ENCODE measurements at places on chromosomes 12 and 14.

DNA sequence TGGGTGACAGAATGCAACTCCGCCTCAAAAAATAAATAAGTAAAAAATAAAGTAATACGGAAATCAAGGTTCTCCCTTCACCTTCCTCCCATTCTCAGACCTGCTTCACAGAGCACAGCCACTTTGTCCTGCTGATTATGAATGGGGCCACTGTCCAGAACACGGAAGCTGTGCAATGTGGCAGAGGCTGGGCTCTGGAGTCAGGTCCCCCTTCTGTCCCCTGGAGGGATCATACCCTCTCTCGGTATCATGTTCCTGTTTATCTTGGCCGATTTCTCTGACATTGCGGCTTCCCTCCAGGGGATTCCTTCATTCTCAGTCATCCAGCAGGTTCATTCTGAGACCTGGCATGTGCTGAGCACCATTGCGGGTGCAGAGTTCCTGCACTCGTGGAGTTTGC, 11.3 kb downstream of the PPP2R5C start:
- DNase-seq: no peak

- DNase-seq: peak; percentile 4
Measured at GRCh38 chr12:70043490-70044138, 199.6 kb upstream of the CNOT2 start.

DNA sequence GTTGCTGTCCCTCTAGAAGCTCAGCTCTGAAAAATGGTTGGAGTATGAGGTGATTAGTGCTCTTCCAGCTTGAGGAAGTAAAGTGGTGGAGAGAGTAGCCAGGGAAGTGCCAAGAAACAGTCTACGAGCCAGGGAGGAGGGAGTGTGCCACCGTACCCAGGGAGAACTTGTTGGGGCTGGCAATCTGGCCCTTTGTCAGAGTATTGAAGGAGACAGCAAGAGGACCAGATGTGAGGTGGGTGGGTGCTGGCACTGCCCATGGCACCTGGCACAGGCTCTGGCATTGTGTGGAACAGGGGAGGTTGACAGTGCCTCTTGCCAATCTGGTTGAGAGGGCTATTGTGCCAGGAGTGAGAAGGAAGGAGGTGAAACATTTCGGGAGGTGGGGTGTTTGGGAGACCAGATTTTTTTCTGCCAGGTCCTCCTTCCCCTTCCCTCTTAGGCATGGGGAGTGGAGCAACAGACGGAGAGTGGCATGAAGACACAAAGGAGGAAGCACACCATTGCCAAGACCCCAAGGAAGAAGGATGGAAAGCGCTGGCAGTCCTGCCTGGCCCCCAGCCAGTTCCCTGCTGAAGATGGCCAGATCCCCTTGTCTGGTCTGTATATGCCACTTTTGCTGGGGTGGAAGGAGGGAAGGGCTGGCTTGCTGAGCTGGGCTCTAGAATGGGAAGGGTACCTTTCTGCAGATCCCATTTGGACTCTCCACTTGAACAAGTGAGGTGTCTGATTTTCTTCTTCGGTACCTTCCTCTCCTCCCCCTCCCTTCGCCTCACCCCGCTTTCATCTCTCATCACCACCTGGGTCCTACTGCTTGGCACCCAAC, 37.5 kb downstream of the ZFHX2 start:
- DNase-seq: peak; percentile 89

GRCh38 chr12:67047634-67048033, 221.5 kb upstream of the CAND1 start:
- no peak for DNase-seq

DNA sequence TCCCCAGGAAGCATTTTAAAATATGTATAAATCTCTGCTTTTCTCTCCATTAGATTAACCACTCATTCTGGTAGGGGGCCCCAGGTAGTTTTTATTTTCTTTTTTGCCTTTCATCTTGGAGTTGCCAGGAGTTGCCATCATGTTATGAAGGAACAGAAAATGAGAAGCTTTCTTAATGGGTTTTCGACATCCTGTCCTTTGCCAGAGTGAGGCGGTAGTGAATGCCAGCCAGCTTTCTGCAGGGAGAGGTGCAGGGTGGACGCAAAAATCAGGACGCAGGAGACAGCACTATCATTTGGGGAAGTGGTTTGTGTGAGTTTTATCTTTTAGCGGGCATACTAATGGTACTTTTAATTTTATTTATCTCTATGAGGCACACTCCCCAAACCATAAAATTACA, 1.7 kb downstream of the RASSF8 start:
- DNase-seq: no peak

DNA sequence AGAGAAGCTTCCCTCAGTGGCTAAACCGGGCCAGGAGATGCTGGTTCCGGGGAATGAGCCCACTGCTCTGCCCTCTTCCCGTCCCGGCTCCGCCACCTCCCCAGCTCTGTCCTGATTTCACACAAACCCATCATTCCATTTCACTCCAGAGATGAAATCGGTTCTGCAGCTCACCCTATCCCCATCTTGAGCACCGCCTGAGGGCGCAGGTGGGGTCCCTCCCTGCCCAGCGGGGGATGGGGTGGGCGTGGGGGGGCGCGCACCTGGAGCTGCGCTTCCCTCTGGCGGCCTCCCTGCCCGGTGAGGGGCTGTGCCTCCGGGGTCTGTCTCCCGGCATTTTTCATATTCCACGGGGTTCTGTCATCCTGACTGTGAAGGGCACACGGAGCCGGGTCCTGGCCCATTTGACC, 44.7 kb downstream of the NOC4L start:
- no peak for DNase-seq

DNA sequence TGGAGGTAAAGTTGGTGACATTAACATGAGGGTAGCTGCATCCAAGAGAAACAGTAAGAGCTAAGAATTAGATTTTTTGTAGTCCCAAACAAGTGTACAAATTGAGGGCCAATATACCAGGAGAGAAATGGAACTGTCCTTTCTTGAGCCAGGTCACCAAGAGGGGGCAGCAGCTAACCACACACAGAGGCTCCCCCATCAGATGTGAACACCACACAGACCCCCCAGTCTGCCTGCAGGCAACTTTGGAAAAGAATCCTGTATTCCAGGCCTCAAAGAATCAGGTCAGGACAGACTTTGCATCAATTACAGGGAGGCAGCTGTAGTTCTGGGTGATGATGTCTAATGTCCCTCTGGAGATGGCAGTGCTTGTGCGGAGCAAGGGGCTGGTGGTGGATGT, 77.9 kb downstream of the SPTB start:
- no peak for DNase-seq

GRCh38 chr14:94403312-94403932, 15.0 kb upstream of the SERPINA1 start:
- DNase-seq: no peak

GRCh38 chr12:104285740-104286515, 17.6 kb upstream of the EID3 start:
- no peak for DNase-seq

DNA sequence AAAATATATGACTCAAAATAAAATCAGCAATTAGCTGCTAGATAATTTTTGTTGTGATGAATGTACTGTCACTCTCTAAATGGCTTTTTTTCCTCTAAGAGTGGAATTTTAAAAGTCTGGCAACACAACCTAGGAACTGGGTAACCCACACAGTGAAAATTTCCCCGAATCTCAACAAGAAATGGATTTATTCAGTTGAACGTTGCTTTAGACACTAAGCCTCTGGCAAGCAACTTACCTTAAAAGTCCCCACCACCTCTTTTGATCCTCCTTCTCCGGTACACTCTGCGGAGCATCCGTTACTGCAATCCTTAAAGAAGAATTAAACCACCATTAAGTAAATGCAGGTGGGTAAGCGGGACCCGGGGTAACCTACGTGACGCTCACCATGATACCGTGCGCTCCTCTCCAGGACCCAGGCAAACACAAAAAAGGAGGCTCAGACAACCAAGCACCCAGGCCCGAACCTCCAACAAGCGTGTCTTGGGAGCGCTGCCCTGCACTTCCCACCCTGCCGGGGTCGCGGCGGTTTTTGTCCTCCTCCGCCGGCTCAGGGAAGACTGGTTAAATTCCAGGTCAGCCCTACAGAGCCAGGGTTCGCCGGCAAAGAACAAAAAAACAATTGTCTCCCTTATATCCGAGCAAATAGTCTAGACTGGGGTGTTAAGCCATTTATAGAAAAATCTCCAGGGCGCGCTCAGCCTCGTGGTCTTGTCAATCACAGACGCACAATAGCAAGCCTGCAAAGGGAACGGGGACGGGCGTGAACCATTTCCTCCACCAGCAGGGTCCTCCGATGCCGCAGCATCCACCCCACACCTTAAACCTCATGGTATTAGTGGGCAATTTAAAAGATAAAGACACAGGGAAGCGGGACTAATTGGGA, 47.1 kb downstream of the BCAT1 start:
- DNase-seq: no peak

DNA sequence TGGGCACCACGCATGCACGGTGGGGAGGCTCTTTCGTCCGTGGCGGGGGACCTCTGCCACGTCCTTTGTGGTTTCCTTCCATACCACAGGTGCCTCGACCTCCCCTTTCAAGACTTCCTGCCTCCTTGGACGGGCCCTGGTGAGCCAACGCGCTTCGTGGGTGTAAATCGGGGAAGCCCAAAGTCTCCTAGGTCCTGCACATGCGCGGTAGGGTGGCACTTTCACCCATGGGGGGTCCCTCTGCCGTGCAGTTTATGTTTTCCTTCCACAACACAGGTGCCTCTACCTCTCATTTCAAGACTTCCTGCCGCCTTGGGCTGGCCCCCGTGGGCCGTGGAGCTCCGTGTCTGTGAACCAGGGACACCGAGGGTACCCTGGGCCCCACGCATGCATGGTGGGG, 349.7 kb downstream of the ALG10 start:
- DNase-seq: no peak

DNA sequence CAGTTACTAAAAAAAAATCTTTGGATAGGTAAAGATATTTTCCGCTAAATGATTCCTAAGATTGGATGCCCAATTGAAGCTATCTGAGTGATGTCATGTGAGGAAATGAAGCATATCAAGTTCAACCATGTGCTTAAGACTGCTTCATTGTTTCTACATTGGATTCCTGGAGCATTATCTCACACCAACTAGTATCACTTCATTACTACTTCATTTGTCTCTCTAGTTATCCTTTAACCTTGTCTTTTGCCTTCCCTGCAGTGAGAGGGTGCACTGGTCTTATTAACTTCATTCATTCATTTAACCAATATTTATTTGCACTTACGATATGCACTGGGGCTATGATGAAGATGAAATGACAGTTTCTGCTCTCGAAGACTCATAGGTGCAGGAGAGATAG, 198.1 kb downstream of the SLC38A4 start:
- DNase-seq: no peak

- no peak for DNase-seq
Measured at GRCh38 chr12:110543252-110543959, 39.7 kb downstream of the PPTC7 start.

DNA sequence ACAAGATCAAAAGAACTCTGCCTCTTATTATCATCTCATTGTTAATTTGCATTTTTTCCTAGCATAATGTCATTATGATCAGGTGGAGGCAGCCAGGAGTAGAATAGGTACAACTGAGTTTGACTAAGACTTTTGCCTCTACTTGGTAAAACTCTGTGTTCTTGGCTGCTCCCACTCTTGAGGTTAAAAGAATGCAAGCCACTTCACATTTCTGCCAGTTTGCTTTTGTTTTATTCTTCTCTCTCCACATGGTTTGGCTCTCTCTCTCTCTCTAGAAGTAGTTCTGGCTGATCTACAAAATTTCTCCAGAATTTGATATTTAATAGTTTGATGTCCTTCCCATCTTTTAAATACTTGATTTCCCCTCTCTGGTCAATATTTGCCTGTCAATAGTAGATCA, 170.7 kb upstream of the E2F7 start:
- no peak for DNase-seq

DNA sequence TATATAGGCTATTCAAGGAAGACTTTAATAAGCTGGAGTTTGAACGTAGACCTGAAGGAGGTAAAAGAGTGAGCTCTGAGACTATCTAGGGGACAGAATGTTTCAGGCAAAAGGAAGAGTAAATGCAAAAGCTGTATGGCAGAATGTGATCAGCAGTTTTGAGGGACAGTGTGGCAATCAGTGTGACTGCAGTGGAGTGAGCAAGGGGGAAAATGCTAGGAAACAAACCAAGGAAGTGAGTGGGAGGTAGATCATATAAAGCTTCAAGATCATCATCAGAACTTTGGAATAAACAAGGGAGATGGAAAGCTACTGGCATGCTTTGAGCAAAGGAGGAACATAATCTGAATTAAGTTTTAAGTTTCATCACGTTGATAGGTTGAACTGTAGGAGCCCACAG, 67.5 kb upstream of the BTG1 start:
- DNase-seq: no peak

DNA sequence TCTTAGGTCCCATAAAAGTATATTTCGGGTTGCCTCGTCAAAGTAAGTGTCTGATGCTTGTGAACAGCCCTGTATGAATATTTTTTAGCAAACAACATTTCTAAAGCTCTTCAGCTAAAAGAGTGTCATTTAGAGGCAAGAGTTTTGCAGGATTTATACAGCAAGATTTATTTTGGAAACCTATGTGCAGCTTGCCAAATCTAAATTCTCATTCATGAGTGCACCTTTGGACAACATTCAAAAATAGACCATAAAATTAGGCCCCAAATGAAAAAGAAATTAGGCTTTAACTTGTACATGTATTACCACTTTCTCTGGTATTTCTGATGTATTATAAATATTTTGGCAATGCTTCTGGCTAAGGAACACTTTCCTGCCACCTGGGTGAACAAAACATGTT, 224.4 kb upstream of the PDZRN4 start:
- no peak for DNase-seq

DNA sequence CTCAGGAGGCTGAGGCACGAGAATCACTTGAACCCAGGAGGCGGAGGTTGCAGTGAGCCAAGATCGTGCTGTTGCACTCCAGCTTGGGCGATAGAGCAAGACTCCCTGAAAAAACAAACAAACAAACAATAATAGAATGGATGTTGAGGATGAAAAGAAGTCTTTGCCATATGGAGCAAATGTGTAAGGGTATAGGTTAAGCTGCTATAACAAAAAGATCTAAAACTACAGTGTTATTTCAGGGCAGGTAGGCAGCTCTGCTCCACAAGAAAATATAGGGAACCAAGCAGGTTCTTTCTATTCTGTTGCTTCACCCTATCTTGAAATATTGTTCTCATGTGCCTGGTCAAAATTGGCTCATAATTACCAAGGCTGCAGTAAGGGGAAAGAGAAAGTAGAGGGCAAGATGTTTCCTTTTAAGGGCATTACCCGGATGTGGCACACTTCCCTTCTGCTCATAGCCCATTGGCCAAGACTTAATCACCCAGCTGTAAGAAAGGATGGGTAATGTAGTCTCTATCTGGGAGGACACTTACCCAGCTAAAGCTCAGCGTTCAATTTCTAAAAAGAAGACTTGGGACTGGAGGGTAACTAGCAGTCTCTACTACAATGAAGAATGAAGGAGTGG, 23.5 kb downstream of the SDSL start:
- no peak for DNase-seq
